Smooth muscle cell of bladder (primary cell): ENCODE measurements at places on chromosomes 1 and 21. TPM values are rescaled to one million over a fixed set of nuclear protein-coding genes. Genes with fewer than 3 reads are reported as not detected.

The DSCAM gene
- under 0.01 TPM in 1 of 2 replicates, not detected in the other for total RNA-seq

The UBR4 gene
- 93.0 and 101 TPM in 2 replicates for total RNA-seq

The LMO4 gene
- total RNA-seq: 51.6 and 65.4 TPM in 2 replicates

The HES3 gene
- total RNA-seq: not detected in 2 replicates

The CD5L gene
- total RNA-seq: not detected in 2 replicates
